ENCODE measurements at places on chromosomes 6 and 20.

DNA sequence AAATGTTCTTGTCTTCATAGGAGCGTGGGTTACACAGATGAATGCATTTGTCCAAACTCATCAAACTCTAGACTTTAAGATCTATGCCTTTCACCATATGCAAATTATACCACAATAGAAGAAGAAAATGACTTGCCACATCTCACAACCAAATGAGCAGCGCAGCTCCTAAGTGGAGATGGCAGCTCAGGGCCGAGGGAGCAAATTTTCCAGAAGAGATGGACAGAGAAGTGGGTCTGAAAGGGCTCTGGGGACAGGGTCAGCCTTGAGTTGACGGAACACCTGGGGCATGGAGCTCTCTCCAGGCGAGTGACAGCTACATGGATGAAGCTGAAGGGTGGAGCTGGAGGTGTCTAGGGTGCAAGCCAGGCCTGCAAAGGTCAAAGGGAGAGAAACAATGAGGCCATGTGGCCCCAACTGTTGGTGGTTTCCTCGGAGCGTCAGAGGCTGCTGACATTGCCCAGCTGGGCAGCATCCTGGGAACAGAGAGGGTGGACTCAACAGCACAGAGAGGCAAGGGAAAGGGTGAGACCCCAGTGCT lies 228.3 kb downstream of the NRN1 start:
- DNase-seq = no peak

GRCh38 chr20:22590662-22591061 lies 6.3 kb upstream of the FOXA2 start:
- DNase-seq = no peak

- DNase-seq = no peak
Observed at GRCh38 chr6:95517004-95517403, 60.3 kb upstream of the MANEA start.

DNA sequence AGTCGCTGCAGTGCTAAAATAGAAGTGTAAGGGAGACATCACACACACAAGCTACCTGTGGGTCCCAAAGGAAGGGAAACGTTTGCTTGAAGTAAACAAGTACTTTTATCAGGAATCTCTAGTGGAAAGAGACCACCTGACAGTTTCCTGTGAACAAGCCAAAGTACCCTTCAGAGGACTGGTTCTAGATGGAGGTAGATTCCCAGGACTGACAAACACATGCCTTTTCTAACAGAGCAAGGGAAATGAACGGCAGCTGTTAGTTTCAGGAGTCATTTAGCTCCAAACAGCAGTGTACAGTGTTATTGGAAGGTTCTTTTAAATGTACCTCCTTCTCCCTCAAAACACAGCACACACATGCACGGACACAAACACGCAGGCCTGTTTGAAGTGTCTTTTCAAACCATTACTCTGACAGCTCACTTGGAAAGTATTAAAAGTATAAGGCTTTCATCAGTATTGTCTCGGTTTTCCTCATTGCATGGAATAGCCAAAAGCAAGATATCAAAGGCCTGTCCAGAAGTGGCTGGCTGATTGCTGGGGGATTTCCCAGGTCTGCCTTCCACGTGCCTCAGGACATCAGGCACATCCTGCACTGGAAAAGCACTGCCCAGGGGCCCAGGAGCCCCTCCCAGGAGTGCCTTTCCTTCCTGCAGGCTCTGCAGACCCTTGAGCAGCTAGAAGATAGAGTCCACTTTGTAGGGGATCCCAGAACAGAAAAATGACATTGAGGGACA lies 393.2 kb upstream of the SOX4 start:
- no peak for DNase-seq

GRCh38 chr6:3383525-3383924 lies 73.3 kb downstream of the SLC22A23 start:
- DNase-seq = no peak

- DNase-seq = no peak
Observed at GRCh38 chr6:37765182-37765775, 54.2 kb upstream of the ZFAND3 start.

DNA sequence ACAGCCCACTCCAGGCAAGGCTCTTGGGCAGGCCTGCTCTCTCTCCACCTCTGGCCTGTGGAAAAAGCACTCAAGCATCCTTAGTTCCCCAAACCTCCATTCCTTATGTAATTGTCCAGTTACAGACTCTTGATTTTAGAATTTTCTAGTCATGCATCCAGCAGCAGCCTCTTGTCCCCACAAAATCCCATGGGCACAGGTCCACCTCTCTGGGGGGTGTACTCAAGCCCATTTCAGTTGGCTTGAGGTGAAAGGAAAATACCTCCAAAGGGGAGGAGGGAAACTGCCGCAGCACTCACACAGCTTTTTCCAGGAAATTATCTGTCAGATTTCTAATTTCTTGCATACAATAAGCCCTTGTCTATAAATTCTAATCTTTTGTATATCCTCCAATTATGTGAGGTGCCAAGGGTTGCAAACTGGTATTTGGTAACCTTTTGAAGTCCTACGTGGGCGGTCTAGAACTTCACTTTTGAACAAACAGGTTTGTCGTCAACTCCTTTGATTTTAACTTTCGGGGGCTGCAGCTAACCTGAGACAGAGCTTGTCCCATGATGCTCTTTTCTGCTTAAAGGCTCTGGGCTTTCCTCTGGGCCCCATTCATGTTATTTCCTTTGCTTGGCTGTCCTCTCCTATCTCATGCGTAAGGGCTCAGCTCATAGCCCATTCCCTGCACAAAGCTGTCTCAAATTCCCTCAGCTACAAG lies 104.7 kb upstream of the CEP85L start:
- no peak for DNase-seq

- no peak for DNase-seq
Observed at GRCh38 chr20:53146201-53146891, 174.2 kb downstream of the TSHZ2 start.

DNA sequence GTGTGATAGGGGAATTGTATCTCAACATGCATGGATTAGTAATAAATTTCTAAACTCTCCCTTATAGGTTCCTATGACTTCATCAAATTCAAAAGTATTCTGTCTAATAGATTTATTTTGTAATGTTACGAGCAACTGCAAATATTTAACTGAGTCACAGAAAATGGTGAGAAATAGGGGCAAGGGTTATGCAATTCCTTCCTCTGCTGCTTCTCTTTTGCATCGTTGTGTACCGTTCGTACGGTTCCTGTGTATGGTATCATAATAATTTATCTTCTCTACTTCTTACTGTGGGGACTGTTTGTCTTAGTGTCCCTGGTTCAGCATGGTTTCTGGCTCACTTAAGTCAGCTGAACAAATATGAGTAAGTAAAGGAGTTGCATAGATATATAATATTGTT lies 44.8 kb downstream of the SMOC2 start:
- DNase-seq = no peak

- no peak for DNase-seq
Observed at GRCh38 chr6:90107771-90108282, 188.8 kb downstream of the BACH2 start.

DNA sequence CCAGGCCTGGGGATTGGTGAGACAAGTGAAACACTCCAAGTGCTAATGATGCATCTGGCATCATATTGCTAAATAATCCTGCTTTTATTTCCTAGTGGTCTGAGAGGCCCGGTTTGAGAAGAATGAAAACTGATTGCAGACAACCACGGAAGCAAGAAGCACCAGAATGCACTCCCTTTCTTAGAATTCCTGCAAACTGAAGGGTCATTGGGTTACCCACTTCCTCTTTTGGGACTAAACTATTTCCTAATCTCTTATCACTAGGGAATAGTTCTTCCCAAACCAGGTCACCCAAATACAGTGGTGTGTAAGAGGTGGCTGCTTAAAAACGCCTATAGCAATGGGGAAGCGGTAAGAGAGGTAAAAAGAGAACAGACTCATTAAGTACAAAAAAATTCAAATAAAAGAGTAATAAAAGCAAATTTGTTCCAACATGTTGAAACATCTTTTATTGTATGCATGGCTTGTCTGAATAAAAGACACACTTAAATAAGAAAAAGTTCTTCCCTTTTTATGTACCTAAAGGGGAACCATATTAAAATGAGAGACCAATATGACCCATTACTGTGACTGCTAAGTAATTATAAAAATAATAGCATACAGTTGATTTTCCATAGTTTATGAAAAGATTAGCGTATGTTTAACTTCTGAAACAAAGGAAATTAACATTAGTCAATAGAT lies 125.8 kb downstream of the MYB start:
- no peak for DNase-seq

DNA sequence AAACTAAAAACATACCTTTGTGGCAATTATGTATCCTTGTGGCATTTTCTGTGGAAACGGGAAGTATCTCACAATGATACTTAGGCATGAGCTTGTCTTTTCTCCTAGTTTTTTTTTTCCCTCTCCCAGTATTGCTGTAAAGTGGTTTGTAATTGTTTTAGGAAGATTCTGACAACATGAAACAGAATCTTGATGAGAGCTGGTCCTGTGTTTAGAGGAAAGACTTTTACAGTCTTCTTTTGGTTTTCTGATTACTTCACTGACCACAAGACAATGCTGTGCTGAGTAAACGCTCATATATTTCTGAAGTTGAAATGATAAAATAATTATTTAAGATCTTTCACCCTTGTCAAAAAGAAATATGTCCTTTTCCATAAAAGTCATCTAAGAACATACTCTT lies 201.2 kb downstream of the FOXC1 start:
- no peak for DNase-seq

- DNase-seq = no peak
Observed at GRCh38 chr6:156268849-156269248, 508.3 kb upstream of the ARID1B start.

DNA sequence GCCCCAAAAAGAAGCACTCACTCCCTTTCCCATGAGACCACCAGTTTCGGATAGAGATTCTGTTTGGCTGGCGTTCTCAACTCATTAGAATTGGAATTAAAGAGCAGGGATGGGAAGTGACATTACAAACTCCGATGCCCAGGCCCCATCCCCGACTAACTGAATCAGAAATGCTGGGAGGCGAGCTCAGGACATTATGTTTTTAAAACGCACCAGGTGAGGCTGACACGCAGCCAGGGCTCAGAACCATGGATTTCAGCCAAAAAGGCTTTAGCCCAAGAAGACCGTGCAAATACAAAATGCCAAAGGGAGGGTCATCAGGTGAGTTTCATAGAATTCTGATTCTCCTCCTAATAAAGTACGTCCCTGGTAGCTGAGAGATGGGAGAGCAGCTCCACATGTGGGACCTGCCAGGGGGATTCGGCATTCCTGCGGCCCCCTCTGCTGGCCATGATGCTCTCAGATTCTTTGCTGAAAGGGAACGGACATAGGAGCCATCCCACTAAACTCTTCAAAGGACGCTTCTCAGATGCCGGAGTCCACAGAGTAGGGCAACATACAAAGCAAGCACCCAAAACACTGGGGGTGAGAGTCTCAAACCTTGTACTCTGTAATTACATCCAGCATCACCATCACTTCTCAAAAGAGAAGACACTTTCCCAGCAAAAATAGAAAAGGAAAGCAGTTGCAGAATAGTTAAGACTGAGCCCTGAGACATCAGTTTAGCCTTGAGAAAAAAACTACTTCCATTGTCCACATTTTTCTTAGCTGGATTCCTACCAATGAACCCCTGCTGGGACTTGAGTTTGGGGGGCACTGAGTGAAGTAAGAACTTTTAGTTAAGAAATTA lies 205.2 kb downstream of the BMP7 start:
- DNase-seq = no peak

- DNase-seq = no peak
Observed at GRCh38 chr20:44734938-44735337, 10.7 kb upstream of the KCNK15 start.

DNA sequence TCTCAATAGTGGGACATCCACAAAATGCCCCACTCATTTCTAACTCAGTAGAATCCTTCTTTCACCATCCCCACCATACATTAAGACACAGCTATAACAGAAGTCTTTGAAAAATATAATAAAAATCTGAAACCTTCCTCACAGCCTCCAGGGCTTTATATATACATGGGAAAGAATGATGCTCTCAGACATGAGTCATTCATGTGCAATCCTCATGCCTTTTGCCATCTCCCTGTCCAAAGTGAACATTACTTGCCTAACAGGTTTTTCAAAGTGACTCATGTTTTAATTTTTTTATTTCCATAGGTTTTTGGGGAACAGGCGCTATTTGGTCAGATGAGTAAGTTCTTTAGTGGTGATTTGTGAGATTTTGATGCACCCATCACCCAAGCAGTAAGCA lies 162.7 kb downstream of the RALGAPA2 start:
- DNase-seq = no peak

- peak; percentile 13 for DNase-seq
Observed at GRCh38 chr6:129517288-129517687, 192.7 kb downstream of the ARHGAP18 start.

- DNase-seq = peak; percentile 94
Observed at GRCh38 chr6:71420693-71421328, 132.2 kb downstream of the OGFRL1 start.

DNA sequence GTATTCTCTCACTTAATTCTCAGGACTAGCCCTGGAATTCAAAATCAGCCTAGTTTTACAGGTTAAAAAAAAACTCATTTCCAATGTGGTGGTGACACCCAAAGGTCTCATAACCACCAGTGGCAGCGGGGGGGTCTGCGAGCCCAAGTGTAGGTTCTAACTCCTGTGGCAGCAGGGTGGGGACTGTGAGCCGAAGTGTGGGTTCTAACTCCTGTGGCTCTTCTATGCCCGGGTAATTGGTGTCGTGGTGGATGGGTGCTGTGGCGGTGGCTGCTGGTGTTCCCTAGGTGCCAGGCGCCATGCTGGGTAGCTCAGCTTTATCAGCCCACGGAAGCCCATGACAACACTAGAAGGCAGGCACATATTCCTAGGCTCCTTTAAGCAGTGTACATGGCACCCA lies 4.9 kb upstream of the ANKRD60 start:
- no peak for DNase-seq

GRCh38 chr6:107704347-107705013 lies 119.6 kb downstream of the SCML4 start:
- peak; percentile 37 for DNase-seq

- no peak for DNase-seq
Observed at GRCh38 chr6:91751526-91751925, 1164.7 kb upstream of the MAP3K7 start.

DNA sequence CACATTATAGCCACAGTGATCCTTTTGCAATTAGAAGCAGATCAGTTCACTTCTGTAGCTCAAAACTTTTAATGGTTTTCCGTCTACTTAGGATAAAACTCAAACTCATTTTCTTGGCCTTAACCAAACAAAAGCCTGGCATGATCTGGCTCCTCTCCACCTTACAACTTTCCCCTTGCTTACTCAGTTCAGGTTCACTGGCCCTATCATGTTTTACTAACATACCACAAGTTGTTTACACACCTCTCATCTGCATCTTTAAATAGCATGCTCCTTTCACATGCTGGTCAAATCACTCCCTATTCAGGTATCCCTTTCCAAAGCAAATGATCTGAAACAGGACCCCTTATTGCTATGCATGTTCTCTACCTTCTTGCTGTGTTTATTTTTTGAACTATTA lies 191.4 kb upstream of the FAM83B start:
- DNase-seq = no peak

GRCh38 chr6:2712102-2712501 lies 38.6 kb downstream of the MYLK4 start:
- no peak for DNase-seq

GRCh38 chr20:32465092-32465900 lies 107.2 kb downstream of the ASXL1 start:
- DNase-seq = peak; percentile 94

Data from kidney capillary endothelial cell (primary cell).